ENCODE measurements at places on chromosomes 2 and 18. TPM values are rescaled to one million over a fixed set of nuclear protein-coding genes. Genes with fewer than 3 reads are reported as not detected.

DNA sequence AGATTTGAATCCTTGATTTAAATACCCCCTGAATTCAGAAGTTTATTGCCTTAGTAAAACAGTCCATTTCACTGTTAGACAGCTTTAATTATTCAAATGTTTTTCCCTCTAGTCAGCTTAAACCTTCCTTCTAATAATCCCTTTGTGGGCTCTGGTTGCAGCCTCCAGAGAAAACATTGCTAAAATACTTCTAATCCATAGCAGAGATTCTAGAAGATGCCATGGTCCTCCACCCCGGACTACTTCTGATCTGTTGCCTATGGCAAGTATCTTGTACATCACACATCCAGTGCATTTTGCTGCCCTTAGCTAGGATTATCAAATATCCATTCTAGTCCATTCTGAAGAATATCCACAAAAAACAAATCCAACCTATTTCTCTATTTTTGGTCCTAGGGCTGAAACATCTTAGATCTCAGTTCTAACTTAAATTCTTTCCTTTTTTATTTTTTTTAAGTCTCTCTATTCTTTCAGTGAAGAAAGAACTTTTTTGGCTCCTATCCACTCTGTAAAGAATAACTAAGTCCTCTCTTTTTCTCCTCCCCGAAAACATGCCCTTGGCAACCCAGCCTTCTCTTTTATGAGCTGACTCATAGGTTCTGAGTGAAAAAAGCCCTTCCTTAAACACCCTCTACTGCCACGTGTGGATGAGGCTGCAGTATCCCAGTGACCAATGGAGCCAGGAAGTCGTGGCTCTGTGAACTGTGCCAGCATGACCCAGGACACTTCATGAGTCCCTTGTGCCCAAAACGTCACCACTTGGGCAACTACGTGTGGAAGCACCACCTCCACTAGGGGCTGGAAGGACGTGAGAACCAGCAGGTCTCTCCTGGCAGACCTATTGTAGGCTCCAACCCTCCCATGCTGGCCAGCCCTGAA lies 349.8 kb downstream of the TNS1 start:
- no peaks in the 10 kb centered on the region for H3K36me3 ChIP-seq
- H3K27me3 ChIP-seq, result no peaks in the 10 kb centered on the region
- H3K4me3 ChIP-seq, result no peak overlapping the region
- H3K4me1 ChIP-seq, result no peaks in the 10 kb centered on the region

SULT1C4 gene
- not detected for total RNA-seq

GRCh38 chr18:49970319-49970718 lies 157.0 kb upstream of the ACAA2 start:
- H3K27ac ChIP-seq, result no peak overlapping the region
- no peak overlapping the region for H3K4me3 ChIP-seq
- H3K4me1 ChIP-seq, result no peaks in the 10 kb centered on the region

- H3K4me1 ChIP-seq, result no peaks in the 10 kb centered on the region
- H3K4me3 ChIP-seq, result no peak overlapping the region
- H3K36me3 ChIP-seq, result no peaks in the 10 kb centered on the region
- no peak overlapping the region for H3K27ac ChIP-seq
- DNase-seq, result no peak
These were observed 336.6 kb downstream of the DSC3 start for GRCh38 chr18:30705943-30706342.

- no peak overlapping the region for H3K27ac ChIP-seq
- H3K4me1 ChIP-seq, result peaks cover 11% of the 10 kb centered on the region
- peak; percentile 39 for DNase-seq
- no peaks in the 10 kb centered on the region for H3K36me3 ChIP-seq
- H3K27me3 ChIP-seq, result no peaks in the 10 kb centered on the region
These were observed 28.8 kb downstream of the FBLN7 start for GRCh38 chr2:112166806-112167499.

DNA sequence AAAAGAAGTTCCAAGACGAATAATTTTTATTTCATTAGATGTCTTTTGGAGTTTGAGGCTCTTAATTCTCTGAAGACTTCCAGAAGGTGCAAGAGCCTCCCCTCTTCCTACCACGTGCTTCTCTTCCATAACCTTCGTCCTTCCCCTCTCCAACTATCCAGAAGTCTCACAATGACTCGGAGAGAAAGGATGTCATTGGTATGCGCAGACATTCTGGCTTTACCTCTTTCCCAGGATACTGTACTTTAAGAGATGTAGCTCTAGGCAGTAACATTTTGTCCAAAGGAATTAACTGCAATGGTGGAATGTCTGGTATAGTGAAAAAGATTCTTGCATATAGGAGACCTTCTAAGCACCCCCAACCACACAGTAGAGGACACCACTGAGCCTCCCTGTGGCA lies 249.0 kb upstream of the OSR1 start:
- no peak overlapping the region for H3K4me3 ChIP-seq
- no peak for DNase-seq
- H3K27ac ChIP-seq, result no peak overlapping the region
- H3K36me3 ChIP-seq, result no peaks in the 10 kb centered on the region

ARHGAP15 gene
- 90.1 TPM for total RNA-seq

GRCh38 chr2:142741764-142742269 lies 135.6 kb upstream of the KYNU start:
- H3K36me3 ChIP-seq, result no peaks in the 10 kb centered on the region
- H3K27me3 ChIP-seq, result no peaks in the 10 kb centered on the region
- DNase-seq, result no peak
- no peak overlapping the region for H3K27ac ChIP-seq

- H3K27me3 ChIP-seq, result peaks cover 2% of the 10 kb centered on the region
- peak within 1 kb of the TSS; percentile 94 for H3K4me3 ChIP-seq
- no peak within 1 kb of the TSS for H3K27ac ChIP-seq
- H3K4me1 ChIP-seq, result peaks cover 37% of the 10 kb centered on the region
- H3K36me3 ChIP-seq, result no peaks in the 10 kb centered on the region
These were observed at the start of gene ACVR1C for GRCh38 chr2:157628477-157629415. TSS of gene ACVR1C (minus strand) at chr2:157628864. CDS start at chr2:157628644, 220 bp downstream.

TCF23 gene
- not detected for total RNA-seq

GRCh38 chr18:50468807-50469206 lies 91.1 kb upstream of the MAPK4 start:
- no peaks in the 10 kb centered on the region for H3K36me3 ChIP-seq
- H3K27me3 ChIP-seq, result peaks cover 7% of the 10 kb centered on the region
- H3K4me1 ChIP-seq, result no peaks in the 10 kb centered on the region
- H3K27ac ChIP-seq, result no peak overlapping the region
